ENCODE measurements at places on chromosomes 3 and 15.

GRCh38 chr3:197758512-197758911 is 8.8 kb downstream of the FYTTD1 start:
- DNase-seq = no peak

GRCh38 chr15:80736560-80736959 is 41.5 kb downstream of the ABHD17C start:
- no peak for DNase-seq

- peak; percentile 48 for DNase-seq
These were observed 76.4 kb upstream of the ETV5 start for GRCh38 chr3:186185194-186185787.

DNA sequence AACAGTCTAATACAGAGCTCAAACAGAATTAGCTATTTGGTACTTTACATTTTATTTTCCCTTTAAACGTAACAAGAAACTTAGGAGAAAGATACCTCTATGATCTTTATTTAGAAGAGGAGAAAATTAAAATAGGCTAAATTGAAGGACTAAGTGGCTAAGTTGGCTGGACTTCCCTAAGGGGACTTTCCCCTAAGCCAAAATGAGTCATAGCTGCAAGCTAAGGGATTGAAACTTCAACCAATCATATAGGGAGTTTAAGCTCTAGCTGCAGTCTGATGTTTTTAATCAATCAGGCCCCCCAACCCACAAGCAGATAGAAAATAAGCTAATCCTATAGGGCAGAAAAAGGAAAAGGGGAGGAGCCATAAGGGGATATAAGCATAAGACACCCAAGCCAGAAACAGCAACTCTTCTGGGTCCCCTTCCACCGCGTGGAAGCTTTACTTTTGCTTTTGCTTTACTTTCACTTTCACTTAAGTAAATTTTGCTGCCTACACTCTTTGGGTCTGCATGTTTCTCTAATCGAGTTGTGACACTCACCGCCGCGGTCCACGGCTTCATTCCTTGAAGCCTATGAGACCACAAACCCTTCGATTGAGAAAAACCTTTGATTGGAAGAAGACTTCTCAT is 1108.5 kb upstream of the EPHA6 start:
- no peak for DNase-seq

- DNase-seq = no peak
These were observed 161.1 kb upstream of the STT3B start for GRCh38 chr3:31371484-31372177.

- no peak for DNase-seq
These were observed 392.8 kb downstream of the TUSC7 start for GRCh38 chr3:117102426-117102825.

DNA sequence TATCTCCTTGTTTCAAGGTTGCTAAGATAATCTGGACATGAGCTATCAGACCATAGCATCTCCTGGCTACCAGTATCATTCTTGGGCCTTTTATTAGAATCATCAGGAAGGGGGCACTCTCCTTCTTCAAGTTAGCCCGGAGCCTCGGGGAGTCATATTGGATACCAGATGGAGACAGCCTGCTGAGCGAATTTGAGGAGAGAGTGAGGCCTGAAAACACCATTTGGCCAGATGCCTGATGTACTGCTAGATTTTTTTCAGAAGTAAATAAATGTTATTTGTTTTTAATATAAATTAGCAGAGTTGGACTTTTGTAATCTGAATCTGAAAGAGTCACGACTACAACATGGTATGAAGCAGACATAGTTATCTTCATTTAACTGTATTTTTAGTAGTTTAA is 848.6 kb downstream of the IGSF11 start:
- no peak for DNase-seq

GRCh38 chr3:45964139-45964538 is 20.9 kb downstream of the CXCR6 start:
- DNase-seq = no peak

- peak; percentile 78 for DNase-seq
These were observed at the start of gene CELF6 for GRCh38 chr15:72319985-72320671. Gene CELF6, minus strand, starts transcription at chr15:72320157. Its CDS starts 283 bp downstream, at chr15:72319874.

DNA sequence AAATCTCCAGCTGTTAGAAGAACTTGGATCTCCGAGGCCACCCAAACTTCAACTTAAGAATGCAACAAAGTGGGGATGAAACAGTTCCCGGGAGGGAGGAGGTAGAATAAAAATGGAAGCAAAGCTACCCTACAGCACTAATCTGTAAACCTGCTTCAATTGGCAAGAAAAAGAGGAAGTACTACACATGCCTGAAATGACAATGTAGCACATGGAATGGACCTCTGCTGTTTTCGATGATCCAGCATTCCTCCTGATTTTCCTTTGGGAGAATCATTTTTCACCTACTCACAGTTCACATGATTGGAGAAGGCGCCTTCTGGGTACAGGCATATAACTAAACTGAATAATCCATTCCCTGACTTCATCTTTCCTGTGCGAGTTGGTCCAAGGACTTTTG is 1081.5 kb downstream of the FHIT start:
- DNase-seq = no peak

GRCh38 chr3:16328124-16328523 is 63.1 kb downstream of the OXNAD1 start:
- DNase-seq = no peak

GRCh38 chr15:88015228-88015860 is 241.2 kb downstream of the NTRK3 start:
- DNase-seq = no peak

DNA sequence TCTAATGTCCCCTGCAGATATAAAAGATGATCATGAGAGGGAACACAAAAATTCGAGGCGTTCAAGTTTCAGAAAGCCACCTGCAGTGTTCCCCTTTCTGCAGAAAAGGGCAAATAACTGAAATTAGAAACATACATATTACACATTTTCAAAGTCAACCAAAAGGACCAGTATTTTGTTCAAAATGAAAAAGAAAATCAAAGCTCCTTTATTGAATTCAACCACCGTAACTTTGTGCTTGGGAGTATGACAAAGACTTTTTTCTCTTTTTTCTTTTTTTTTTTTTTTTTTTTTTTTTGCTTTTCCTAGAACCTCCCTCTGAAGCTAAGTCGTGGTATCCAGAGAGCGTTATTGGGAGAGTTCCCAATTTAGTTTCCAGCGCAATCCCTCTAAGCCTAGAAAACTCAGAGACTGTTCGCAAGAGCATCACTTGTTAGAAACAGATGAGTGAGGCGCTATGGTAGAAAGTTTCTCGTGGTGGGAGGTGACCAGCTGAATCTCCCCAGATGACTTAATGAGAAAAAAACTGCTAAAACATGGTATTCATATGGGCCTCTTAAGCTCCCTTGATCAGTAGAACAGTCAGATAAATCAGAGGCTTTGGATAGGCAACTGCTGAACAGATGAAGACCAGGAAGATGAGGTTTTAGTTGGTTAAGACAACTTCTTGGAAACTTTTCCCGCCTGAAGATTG is 77.4 kb downstream of the MB21D2 start:
- no peak for DNase-seq

GRCh38 chr15:87470923-87471322 is 785.6 kb downstream of the NTRK3 start:
- no peak for DNase-seq

GRCh38 chr3:13546667-13547171 is 2.2 kb upstream of the FBLN2 start:
- DNase-seq = no peak

GRCh38 chr3:193132964-193133363 is 108.1 kb upstream of the PLAAT1 start:
- DNase-seq = no peak

DNA sequence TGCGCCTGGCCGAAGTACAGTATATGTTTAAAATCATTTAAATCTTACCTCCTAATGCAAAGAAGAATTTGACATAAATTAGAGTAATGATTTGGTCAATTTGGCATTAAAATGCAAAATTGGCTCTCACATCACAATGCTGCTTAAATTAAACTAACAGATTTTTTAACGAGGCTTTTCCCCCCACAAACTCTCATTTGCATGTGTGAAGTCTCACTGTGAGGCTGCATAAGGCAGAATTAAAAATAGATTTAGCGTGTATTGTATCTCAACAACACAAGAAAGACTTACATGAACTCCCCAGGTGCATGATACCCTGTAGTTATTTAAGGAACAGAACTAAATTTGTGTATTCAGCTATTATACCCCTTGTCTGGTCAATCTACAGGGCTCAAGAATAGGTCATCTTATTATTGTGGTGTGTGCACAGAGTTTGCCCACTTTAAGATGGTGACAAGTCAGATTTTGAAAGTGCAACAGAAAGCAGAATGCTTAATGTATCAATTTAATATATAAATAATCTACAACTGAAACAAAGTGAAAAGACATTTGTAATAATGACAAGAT is 897.9 kb downstream of the EPHA3 start:
- DNase-seq = no peak

- no peak for DNase-seq
These were observed 48.3 kb downstream of the MITF start for GRCh38 chr3:69787436-69788168.

GRCh38 chr15:49042165-49042564 is 4.1 kb downstream of the SECISBP2L start:
- no peak for DNase-seq

DNA sequence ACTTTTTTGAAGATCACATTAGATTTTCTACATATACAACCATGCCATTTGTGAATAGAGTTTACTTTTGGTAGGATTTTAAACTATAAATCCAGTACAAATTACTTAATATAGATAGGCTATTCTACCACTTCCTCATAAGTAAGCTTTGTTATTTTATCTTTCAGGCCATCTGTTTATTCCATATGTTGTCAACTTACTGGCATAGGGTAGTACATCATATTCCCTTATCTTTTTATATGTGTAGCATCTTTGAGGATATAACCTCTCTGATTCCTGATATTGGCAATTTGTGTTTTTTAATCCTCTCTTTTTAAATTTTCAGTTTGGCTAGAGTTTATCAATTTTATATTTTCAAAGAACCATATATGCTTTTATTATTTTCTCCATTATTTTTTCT is 515.4 kb downstream of the DIPK2A start:
- no peak for DNase-seq

DNA sequence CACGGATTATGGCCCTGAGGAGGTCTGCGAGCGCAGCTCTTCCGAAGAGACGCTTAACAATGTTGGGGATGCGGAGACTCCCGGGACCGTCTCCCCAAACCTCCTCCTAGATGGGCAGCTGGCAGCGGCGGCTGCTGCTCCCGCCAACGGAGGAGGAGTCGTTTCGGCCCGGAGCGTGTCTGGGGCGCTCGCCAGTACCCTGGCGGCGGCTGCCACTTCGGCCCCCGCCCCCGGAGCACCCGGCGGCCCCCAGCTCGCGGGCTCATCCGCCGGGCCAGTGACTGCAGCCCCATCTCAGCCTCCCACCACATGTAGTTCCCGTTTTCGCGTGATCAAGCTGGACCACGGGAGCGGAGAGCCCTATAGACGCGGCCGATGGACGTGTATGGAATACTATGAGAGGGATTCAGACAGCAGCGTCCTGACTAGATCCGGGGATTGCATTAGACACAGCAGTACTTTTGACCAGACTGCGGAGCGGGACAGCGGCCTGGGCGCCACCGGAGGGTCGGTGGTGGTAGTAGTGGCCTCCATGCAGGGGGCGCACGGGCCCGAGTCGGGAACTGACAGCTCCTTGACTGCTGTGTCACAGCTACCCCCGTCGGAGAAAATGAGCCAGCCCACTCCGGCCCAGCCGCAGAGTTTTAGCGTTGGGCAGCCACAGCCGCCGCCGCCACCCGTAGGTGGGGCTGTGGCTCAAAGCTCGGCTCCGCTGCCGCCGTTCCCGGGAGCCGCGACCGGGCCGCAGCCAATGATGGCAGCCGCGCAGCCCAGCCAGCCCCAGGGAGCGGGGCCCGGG is 1.6 kb downstream of the TSC22D2 start:
- DNase-seq = peak; percentile 68

- peak; percentile 23 for DNase-seq
These were observed 9.7 kb upstream of the PTPN23 start for GRCh38 chr3:47370887-47371697.

GRCh38 chr15:55222588-55222987 is 25.8 kb upstream of the RSL24D1 start:
- peak; percentile 41 for DNase-seq

GRCh38 chr3:171615281-171615680 is 155.1 kb upstream of the TNIK start:
- DNase-seq = no peak

DNA sequence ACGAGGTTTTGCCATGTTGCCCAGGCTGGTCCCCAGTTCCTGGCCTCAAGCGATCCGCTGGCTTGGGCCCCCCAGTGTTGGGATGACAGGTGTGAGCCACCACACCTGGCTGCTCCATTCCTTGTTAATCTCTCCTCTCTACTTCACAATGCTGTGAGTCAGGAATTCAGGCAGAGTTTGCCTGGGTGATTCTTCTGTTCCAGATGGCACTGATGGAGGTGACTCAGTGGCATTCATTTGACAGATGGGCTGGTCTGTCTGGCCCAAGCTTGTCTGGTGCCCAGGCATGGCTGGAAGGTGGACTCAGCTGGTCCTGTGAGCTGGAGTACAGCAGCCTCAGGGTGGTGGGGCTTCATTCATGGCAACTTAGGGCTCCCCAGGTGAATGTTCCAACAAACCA is 43.2 kb downstream of the SLC6A20 start:
- DNase-seq = no peak

- DNase-seq = no peak
These were observed 290.4 kb upstream of the TBL1XR1 start for GRCh38 chr3:177487635-177488186.

DNA sequence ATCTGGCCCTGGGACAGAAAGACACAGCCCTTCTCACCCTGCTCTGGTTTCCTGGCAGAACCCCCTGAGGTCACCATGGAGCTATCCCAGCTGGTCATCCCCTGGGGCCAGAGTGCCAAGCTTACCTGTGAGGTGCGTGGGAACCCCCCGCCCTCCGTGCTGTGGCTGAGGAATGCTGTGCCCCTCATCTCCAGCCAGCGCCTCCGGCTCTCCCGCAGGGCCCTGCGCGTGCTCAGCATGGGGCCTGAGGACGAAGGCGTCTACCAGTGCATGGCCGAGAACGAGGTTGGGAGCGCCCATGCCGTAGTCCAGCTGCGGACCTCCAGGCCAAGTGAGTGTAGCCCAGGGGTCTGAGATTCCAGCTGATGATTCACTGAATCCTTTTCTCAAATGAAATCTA is 61.7 kb downstream of the BOC start:
- DNase-seq = no peak

DNA sequence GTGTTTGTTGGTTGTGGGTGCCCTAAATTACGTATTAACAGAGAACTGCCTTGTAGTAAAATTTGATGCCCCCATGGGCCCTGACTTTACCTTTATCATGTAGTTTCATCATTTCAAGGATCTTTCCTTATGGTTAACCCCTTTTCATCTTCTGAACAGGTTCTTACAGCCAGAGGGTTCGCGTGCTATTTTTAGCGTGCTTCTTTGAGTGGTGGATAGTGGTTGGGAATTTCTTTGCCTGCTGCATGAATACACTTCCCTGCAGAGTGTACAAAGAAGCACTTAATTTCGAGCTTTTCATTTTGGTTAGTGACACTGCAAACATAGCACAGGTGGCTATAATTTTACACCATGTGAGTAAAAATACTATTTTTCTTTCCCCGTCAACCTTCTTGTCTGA is 231.8 kb downstream of the ROBO2 start:
- DNase-seq = no peak

DNA sequence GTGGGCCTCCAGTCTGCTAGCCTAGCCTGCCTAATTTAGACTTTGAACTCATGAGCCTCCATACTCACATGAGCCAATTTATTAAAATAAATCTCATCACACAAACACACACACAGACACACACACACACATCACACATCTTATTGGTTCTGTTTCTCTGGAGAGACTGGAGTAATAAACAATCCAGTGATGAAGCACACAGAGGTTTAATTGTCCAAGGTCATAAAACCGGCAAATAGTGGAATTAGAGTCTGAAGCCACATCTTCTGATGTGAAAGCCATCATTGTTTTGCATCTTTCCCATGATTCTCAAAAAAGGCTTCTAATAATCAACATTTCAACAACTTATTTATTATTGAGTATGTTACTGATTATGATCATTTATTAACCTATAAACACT is 249.4 kb upstream of the KCNH8 start:
- DNase-seq = no peak
